ENCODE measurements at places on chromosomes 3 and 15. TPM values are rescaled to one million over a fixed set of nuclear protein-coding genes. Genes with fewer than 3 reads are reported as not detected.

The CFAP91 gene
- 1.4 TPM for total RNA-seq

The MUC13 gene
- not detected for total RNA-seq

The AHSG gene
- total RNA-seq, result 0.11 TPM

The GOLGA8R gene
- total RNA-seq, result 4.1 TPM

The ACKR2 gene
- 0.32 TPM for total RNA-seq

The CCDC39 gene
- not detected for total RNA-seq

The CPNE9 gene
- total RNA-seq, result not detected

The LYZL4 gene
- total RNA-seq, result not detected

The GOLGA8G gene
- total RNA-seq, result not detected

The AADAC gene
- total RNA-seq, result not detected

The DAZL gene
- total RNA-seq, result not detected

The MCF2L2 gene
- total RNA-seq, result 1.0 TPM

The PRSS50 gene
- under 0.01 TPM for total RNA-seq

The TMEM108 gene
- total RNA-seq, result not detected

The CAND2 gene
- total RNA-seq, result 6.9 TPM

The ZNF501 gene
- 9.5 TPM for total RNA-seq

The CSPG5 gene
- total RNA-seq, result 0.11 TPM

The PRICKLE2 gene
- 42.0 TPM for total RNA-seq

The CNTN3 gene
- 0.13 TPM for total RNA-seq

The CISH gene
- total RNA-seq, result 1.3 TPM
